ENCODE measurements at places on chromosomes 5 and 9.

- no peak overlapping the region for H3K4me3 ChIP-seq
- H3K4me1 ChIP-seq, result peaks cover 5% of the 10 kb centered on the region
- H3K27ac ChIP-seq, result no peak overlapping the region
- no peak for DNase-seq
- no peaks in the 10 kb centered on the region for H3K27me3 ChIP-seq
Observed at GRCh38 chr9:136941231-136942111, 3.1 kb downstream of the FBXW5 start.

DNA sequence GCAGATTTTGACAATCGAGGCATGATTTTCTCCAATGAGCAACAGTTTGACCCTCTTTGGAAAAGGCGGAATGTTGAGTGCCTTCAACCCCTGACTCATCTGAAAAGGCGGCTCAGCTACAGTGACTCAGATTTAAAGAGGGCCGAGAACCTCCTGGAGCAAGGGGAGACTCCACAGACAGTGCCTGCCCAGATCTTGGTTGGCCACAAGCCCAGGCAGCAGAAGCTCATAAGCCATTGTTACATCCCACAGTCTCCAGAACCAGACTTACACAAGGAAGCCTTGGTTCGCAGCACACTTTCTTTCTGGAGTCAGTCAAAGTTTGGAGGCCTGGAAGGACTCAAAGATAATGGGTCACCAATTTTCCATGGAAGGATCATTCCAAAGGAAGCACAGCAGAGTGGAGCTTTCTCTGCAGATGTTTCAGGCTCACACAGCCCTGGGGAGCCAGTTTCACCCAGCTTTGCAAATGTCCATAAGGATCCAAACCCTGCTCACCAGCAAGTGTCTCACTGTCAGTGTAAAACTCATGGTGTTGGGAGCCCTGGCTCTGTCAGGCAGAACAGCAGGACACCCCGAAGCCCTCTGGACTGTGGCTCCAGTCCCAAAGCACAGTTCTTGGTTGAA is 13.6 kb downstream of the PTPDC1 start:
- H3K27ac ChIP-seq, result no peak overlapping the region
- no peaks in the 10 kb centered on the region for H3K36me3 ChIP-seq
- no peaks in the 10 kb centered on the region for H3K27me3 ChIP-seq
- H3K4me1 ChIP-seq, result peaks cover 2% of the 10 kb centered on the region

- no peak overlapping the region for H3K4me3 ChIP-seq
- H3K27me3 ChIP-seq, result no peaks in the 10 kb centered on the region
- no peak for DNase-seq
- H3K27ac ChIP-seq, result no peak overlapping the region
- no peaks in the 10 kb centered on the region for H3K4me1 ChIP-seq
Observed at GRCh38 chr5:96756985-96757384, 50.8 kb downstream of the ERAP1 start.

GRCh38 chr5:141771562-141771961 is 89.5 kb upstream of the ARAP3 start:
- H3K27me3 ChIP-seq, result no peaks in the 10 kb centered on the region
- no peak overlapping the region for H3K4me3 ChIP-seq
- H3K4me1 ChIP-seq, result peaks cover 4% of the 10 kb centered on the region
- no peak for DNase-seq
- H3K27ac ChIP-seq, result no peak overlapping the region
- no peaks in the 10 kb centered on the region for H3K36me3 ChIP-seq

DNA sequence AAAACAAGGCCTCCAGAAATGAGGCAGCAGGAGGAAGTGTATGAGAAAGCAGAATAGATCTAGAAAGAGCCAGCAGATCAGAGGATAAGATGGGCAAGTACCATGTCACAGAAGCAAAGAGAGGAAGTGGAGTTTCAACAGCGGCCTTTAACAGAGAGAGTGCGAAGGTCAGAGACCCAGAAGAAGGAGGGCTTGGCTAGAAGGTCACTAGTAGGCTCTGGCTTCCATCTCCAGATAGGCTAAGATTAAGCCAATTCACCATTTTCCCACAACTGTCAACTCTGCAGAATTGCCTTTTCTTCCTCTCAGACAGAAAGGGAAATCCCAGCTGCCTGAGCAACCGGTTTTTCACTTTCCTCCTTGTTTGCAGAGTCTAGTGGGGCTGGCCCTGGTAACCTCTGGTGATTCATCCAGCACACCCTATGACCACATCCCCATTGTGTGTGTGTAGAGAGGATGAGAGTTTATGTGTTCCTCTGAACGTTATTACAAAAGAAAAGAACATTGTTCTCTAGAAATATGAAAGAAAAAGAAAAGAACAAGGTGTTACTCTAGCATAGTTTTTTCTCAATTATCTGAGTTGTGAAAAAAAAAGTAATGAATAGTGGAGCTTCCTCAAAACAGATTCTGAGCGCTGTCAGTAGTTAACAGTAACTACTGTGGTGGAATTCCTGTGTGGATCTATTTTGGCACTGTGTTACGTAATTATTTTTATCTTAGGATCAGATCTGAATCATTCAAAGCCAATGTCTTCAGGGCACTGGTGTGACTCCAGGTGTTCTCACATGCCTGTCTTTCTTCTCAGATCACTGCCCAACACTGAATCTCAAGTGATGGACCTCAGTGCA is 220.4 kb downstream of the ARRDC3 start:
- no peaks in the 10 kb centered on the region for H3K4me1 ChIP-seq
- H3K4me3 ChIP-seq, result no peak overlapping the region
- no peak for DNase-seq

- H3K4me3 ChIP-seq, result no peak overlapping the region
- H3K27me3 ChIP-seq, result no peaks in the 10 kb centered on the region
- H3K27ac ChIP-seq, result no peak overlapping the region
- H3K4me1 ChIP-seq, result no peaks in the 10 kb centered on the region
- H3K36me3 ChIP-seq, result no peaks in the 10 kb centered on the region
Observed at GRCh38 chr5:167177736-167178135, 1113.7 kb upstream of the WWC1 start.

DNA sequence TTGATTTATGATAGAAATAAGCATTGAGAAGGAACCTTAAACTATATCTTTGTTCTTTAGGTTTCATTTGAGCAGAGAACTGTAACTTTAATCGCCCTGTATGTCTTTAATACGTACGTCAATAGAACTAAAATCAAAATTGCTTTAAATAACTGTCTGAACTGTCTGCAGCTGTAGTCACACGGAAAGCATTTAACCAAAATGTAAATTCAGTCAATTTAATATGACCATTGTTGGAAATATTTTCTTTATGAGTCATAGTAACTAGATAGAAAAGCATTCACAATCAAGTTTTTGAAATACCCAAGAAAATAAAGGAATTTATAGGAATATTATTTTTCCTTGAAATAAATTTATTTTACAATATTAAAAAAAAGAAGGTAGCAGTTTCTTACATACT is 157.1 kb upstream of the CDH6 start:
- H3K4me3 ChIP-seq, result no peak overlapping the region
- H3K27me3 ChIP-seq, result no peaks in the 10 kb centered on the region
- no peaks in the 10 kb centered on the region for H3K4me1 ChIP-seq
- no peak for DNase-seq
- H3K36me3 ChIP-seq, result no peaks in the 10 kb centered on the region

DNA sequence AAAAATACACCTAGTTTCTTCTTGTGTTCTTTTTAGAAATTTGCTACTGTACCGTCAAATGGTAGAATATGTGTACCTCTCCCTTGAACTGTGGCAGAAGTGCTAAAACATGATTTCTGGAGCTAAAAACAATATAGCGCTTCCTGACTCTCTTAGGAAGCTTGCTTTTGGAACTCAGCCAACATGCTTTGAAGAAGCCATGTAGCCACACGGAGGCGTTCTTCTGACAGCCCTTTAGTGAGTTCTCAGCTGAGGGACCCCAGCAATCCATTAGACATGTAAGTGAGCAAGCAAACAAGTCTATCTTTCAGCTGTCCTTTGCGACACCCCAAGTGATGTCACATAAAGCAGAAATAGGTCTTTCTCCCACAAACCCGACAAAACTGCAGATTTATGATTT is 917.0 kb downstream of the CDH9 start:
- no peaks in the 10 kb centered on the region for H3K36me3 ChIP-seq
- H3K27ac ChIP-seq, result no peak overlapping the region
- no peak overlapping the region for H3K4me3 ChIP-seq
- DNase-seq, result no peak
- H3K27me3 ChIP-seq, result no peaks in the 10 kb centered on the region

DNA sequence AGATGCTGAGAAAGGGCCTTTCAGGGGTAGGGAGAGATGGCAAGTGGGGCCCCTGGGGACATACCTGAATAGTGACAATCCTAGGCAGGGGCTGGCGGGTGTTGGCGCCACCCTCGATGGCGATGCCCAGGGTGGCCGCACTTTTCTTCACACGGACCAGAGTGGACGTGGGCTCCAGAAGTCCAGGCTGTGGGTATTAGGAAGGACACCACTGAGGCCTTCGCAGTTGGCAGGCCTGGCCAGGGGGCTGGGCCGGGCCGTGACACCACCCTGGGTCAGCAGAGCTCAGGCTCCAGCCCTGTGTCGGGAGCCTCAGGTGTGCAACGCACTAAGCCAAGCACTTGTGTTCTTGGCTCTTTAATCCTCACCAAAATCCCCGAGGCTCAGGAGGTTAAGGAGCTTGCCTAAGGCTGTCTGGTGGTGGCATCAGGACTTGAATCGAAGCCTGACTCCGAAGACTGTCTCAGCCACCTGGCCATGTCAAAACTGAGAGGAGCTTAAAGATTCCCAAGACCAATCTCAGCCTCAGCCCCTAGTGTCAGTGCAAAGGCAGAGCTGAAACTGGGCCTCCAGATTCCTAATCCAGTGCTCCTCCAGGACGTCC is 15.5 kb upstream of the AKNA start:
- H3K4me3 ChIP-seq, result no peak overlapping the region
- no peaks in the 10 kb centered on the region for H3K4me1 ChIP-seq
- H3K27ac ChIP-seq, result no peak overlapping the region

GRCh38 chr9:121220996-121221663 is 19.5 kb upstream of the RAB14 start:
- no peak overlapping the region for H3K27ac ChIP-seq
- peaks cover 3% of the 10 kb centered on the region for H3K4me1 ChIP-seq
- no peaks in the 10 kb centered on the region for H3K27me3 ChIP-seq
- H3K4me3 ChIP-seq, result no peak overlapping the region

DNA sequence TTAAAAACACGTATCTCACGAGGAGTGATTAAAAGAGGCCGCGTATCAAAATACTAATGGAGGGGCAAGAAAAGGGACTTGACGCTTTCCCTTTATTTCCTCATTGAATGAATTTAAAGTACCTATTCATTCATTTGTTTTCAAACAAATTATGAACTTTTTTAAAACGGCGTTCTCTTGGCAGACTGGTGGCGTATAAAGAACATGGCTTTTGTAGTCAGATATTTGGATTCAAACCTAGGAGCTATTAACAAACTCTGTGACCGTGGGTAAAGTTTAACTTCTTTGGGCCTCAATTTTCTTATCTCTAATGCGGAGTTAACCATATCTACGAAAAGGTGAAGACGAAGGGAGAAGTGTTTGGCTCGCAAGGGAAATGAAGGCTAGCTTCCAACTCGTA is 876 bp downstream of the CAAP1 start:
- no peaks in the 10 kb centered on the region for H3K36me3 ChIP-seq
- H3K27ac ChIP-seq, result no peak overlapping the region
- H3K4me1 ChIP-seq, result peaks cover 3% of the 10 kb centered on the region
- no peak for DNase-seq
- no peaks in the 10 kb centered on the region for H3K27me3 ChIP-seq

GRCh38 chr5:75568202-75568601 is 43.1 kb upstream of the ANKDD1B start:
- no peaks in the 10 kb centered on the region for H3K4me1 ChIP-seq
- H3K27ac ChIP-seq, result no peak overlapping the region
- no peak overlapping the region for H3K4me3 ChIP-seq
- no peak for DNase-seq
- no peaks in the 10 kb centered on the region for H3K36me3 ChIP-seq
- H3K27me3 ChIP-seq, result no peaks in the 10 kb centered on the region

- no peak for DNase-seq
- H3K27ac ChIP-seq, result no peak overlapping the region
- H3K4me3 ChIP-seq, result no peak overlapping the region
- no peaks in the 10 kb centered on the region for H3K36me3 ChIP-seq
Observed at GRCh38 chr9:127388856-127389238, 8.1 kb upstream of the SLC2A8 start.

DNA sequence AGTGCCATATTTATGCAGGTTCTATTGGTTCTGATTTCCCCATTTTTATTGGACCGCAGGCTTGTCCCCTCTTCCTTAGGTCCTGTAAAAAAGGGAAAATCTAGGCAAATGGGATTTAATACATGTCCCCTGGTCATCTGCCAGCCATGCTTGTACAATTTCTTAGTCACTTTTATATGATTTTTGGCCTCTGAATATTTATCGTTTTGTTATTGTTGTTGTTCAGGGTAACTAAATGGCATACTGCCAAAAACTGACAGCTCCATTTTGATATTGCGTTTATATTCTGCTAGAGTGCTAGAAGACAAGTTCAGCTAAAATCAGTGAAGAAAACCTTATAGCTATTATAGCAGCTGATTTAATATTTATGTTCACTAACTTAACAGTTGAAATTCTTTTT is 770.2 kb upstream of the FAM174A start:
- H3K27me3 ChIP-seq, result no peaks in the 10 kb centered on the region
- H3K4me1 ChIP-seq, result no peaks in the 10 kb centered on the region
- H3K4me3 ChIP-seq, result no peak overlapping the region
- DNase-seq, result no peak

DNA sequence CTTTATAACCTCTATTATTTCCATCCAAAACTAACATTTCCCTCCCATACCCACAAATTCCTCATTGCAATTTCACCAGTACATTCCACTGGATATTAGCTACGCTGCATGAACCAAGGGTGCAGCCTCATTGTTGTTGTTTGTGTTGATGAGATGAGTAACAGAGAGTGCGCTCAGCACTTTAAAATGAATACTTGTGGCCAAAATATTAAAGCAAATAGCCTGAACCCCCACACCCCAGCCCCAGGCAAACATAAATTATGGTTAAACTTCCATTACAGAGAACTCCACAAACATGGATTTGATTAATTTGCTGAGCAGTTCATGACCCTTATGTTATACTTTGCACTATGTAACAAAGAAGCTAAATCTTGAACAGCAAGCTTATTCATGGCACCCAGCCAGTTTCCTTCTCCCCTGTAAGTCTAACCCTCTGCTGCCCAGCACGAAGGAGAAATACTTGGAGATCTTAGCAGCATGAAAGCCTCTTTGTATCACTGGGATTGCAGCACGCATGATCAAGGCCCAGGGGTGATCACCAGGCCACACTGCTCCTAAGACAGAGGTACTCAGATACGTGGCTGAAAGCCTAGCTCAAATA is 205.0 kb downstream of the DOCK8 start:
- no peak overlapping the region for H3K4me3 ChIP-seq
- no peaks in the 10 kb centered on the region for H3K36me3 ChIP-seq
- H3K4me1 ChIP-seq, result no peaks in the 10 kb centered on the region
- no peak overlapping the region for H3K27ac ChIP-seq

DNA sequence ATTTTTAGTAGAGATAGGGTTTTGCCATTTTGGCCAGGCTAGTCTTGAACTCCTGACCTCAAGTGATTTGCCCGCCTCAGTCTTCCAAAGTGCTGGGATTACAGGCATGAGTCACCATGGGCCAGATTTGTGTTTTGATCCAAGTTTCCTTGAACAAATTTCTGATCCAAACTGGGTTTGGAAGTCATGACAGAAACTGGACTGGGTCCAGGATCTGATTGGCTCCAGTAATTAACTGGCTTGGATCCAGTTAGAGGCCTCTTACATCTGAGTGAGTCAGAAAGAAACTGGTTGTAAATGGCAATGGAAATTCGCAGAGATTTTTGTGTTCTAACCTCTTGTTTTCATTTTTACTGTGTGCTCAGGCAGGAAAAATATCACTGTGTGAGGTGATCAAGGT is 141.6 kb downstream of the SLC25A46 start:
- no peaks in the 10 kb centered on the region for H3K27me3 ChIP-seq
- H3K36me3 ChIP-seq, result no peaks in the 10 kb centered on the region
- no peak overlapping the region for H3K27ac ChIP-seq
- H3K4me3 ChIP-seq, result no peak overlapping the region

Data from iPS DF 6.9 (cell line).